Stimulated activated CD8-positive, alpha-beta memory T cell treated with anti-CD3 and anti-CD28 coated beads, Interleukin-7, amount 100 ng/mL, for 48 hours (primary cell): ENCODE measurements at places on chromosomes 6 and 20.

GRCh38 chr20:17236766-17237165, 9.9 kb downstream of the PCSK2 start:
- DNase-seq = no peak

DNA sequence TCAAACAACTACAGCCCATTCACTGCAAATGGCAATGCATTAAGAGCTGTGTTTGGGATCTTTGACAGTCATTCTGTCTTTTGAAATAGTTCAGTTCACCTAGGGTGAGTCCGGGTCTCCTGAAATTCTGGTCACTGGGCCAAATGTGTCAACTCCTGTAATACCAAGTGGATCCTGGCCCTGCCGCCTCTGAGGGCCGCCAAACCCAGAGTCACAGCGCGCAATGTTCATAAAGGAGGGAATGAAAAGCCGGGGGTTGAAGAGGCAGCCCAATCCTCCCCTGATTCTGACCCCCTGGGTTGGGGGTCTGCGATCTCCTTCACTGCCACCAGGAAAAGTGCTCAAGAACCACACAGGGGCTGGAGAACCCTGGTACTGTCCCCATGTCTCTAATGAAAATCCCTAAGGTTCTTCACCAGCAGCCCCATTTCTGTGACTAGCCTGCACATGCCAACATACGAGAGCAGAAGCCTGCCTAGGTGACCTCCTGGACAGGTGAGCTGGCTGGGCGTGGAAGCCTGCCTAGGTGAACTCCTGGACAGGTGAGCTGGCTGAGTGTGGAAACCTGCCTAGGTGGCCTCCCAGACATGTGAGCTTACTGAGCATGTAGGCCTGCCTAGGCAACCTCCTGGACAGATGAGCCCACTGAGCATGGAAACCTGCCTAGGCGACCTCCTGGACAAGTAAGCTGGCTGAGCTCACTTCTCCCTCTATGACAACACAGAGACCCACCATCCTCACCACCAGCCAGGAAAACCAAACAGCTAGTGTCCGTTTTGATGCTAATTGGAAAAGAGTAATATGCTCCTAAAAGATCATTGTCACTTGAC, 16.1 kb upstream of the APMAP start:
- no peak for DNase-seq

DNA sequence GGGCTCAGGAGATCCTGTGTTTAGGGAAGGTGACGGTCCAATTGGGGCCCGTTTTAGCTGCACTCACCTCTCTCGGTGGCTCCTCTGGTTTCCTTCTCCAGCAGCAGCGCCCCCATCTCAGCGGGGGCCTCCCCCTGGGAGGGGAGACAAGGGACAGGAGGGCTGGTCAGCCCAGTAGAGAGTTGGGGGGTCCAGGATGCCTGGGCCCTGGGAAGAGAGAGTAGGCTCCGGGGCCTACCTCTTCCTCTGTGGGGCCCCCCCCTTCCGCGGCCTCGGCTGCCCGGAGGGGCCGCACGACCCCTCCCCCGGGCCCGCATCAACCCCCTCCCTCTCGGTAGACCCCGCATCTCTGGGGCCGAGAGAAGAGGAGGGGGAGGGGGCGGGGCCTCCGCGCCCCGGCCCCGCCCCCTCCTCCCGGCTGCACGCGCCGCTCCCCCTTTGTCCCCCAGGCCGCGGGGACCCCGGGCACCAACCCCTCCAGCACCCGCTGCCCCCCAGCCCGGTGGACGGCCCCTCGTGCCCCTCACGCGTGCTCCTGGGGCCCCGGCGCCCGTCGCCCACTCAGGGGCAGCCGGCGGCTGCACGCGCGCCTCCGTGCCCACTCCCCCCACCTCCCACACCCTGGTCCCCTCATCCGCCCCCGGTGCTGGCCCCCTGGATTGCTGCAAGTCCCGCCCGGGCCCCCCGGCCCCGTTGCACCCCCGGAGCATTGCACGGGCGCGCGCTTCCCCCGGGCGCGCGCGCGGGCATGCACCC, 464 bp downstream of the EHMT2 start:
- DNase-seq = no peak

- DNase-seq = no peak
Measured at GRCh38 chr6:161547617-161548016, 273.8 kb upstream of the AGPAT4 start.

GRCh38 chr20:51914758-51915157, 112.4 kb upstream of the SALL4 start:
- DNase-seq = no peak

DNA sequence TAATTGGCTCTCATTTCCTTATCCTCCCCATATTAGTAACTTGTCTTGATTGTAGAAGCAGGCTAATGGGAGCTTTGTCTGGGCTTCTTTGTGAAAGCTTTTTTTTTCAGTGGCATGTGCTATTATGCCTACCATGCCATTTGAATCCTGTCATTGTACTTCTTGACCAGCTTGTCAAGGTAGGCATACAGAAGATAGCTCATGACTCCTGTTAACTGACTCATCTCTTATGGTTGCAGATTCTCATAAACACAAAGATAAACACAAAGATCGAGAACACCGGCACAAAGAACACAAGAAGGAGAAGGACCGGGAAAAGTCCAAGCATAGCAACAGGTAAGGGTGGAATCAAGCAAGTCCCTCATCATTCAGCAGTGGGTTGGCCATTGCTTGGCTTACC, 32.5 kb downstream of the TOP1 start:
- no peak for DNase-seq

GRCh38 chr6:128504003-128504654, 16.3 kb downstream of the PTPRK start:
- no peak for DNase-seq

- no peak for DNase-seq
Measured at GRCh38 chr6:5534643-5535042, 273.3 kb downstream of the FARS2 start.

GRCh38 chr6:48098923-48099322, 12.1 kb downstream of the PTCHD4 start:
- no peak for DNase-seq

DNA sequence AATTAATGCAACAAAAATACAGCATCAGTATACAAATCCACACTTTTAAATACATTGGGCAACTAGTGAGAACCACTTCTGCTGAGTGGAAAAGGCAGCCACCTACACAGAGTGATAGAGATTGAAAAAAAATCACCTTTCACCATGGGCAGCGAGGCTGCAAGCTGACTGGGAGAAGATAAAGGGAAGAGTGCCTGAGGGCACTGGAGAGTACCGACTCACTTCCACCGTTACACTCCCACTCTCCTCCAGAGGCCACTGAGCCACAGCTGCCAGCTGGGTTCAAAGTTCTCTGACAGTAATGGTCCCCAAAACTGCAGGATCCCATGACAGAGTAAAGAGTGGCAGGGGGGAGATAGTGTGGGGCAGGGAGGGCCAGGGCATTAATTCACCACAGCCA, 24.1 kb downstream of the PXT1 start:
- DNase-seq = no peak

DNA sequence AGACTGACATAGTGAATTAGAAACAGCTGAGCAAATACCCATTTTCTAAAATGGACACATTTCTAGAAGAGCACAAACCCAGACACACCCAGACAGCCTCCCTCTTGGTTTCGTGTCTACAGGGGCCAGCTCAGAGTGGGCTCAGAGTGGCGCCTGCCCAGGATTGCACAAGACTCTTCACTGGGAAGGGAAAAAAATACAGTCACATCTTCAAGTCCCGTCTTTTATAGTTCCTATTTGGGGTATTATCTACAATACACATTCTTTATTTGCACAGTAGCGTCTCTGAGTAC, 246.1 kb upstream of the AFDN start:
- DNase-seq = no peak

GRCh38 chr20:44582311-44583025, at the start of gene PKIG:
PKIG (plus strand) TSS chr20:44582579; CDS start chr20:44614557, 31,978 bp downstream.
- DNase-seq = no peak
